ENCODE measurements at places on chromosomes 3 and 15.

GRCh38 chr3:178583963-178584575 is 47.8 kb downstream of the KCNMB2 start:
- DNase-seq: no peak

DNA sequence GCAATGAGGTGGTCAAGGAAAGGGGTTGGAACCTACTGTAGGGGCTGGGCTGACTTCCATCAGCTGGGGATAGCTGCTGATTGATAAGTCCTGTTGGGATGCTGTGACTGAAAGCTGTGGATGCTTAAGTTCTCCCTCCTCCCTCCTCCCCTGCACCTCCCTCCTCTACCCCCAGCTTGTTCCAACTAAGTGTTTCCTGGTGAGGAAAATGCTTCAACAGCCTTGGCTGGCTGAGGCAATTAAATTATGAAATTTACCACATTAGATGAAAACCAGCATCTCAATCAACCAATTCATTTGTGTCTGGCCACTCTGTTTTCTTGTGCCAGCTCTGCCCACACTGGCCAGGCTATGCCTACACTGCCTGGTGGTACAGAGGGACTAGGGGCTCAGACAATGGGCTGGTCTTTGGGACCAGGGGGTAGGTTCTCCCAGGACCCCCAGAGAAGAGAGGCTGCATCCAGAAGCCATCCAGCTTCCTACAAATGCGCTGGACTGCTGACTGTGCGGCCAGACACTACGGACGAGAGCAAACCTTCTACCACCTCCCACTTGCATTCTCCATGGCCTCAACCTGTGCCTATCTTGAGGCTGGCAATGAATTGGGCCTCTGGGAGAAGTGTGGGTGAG is 2.5 kb downstream of the KLHL25 start:
- DNase-seq: no peak

DNA sequence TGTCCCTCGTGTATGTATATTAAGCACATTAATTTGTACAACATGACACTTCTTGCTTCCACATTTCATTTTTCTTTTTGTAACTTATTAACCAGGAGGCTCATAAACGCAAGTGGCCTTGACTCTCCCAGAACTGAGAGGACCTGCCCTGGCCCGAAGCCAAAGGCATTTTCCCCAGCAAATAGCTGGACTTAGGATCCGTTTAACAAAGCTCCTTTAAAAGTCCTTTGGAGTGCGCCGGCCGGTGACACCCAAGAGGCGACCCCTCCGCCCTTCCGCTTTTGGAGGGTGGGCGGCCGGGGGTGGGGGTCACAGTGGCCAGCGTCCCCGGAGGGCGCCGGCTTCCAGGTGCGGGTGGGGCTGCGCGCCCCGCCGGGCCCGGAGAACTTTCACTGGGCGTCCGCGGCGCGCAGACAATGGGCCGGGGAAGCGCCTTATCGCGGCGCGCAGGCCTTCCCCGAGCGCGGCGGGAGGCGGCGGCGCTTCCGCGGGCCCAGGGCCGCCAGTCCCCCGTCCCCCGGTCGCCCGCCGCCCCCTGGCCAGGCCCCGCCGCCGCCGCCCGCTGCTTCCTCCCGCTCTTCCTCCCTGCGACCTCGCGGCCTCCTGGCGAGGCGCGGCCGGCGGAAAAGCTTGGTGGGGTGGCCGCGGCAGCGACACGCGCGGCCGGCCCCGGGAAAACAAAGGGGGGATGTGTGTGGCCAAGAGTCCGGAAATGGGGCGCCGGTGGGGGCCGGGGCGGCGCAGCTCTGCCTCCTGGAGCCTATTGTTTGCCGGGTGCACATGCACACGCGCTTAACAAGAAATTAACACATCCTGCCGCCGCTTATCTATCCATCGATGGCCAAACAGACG is 613.4 kb downstream of the MCTP2 start:
- DNase-seq: no peak

GRCh38 chr3:94349310-94349878 is 286.5 kb downstream of the NSUN3 start:
- DNase-seq: no peak

GRCh38 chr15:35557544-35557943 is 11.6 kb upstream of the DPH6 start:
- no peak for DNase-seq
